Activated T-helper 9 cell treated with anti-CD3 and anti-CD28 coated beads, Interleukin-2, amount 50 U/mL, for 16 hours (primary cell): ENCODE measurements at places on chromosomes 16 and 17.

DNA sequence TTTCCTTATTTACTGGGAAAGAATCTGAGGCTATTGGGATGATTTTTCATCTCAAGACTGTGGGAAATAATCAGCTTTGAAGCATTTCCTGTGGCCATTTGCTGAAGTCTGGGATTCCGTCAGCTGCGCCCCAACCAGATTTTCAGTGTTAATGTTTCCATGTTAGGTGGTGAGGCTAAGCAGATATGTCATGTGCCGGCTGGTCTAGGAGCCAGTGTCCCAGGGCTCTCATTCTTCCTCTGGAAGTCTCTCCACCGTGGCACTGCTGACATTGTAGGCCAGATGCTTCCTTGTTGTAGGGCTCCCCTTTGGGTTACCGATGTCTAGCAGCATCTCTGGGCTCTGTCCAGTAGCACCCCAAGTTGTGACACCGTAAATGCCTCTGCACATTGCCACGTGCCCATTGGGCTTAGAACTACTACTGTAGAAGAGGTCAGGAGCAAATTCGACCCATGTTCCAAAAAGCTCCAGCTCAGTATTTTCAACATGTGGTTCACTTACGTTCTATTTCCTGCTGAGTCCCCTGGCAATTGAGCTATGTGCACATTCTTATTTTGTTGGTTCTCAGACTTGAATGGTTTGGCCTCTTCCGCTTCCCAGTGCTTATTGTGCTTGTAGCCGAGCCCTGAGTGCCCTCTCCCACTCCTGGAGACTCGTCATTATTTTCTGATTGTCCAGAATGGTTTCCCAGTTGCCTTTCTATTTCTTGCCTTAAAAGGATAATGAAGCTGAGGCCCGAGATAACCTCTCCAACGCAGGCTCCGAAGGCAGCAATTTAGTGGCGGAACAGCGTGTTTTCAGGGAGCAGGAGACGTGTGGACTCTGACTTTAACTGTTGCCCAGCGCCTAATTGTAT, 82.2 kb downstream of the SPECC1 start:
- DNase-seq = no peak

GRCh38 chr17:9974448-9975381, 69.6 kb upstream of the RCVRN start:
- no peak for DNase-seq

- no peak for DNase-seq
Observed at GRCh38 chr17:4499431-4500190, 930 bp downstream of the SPNS2 start.

- no peak for DNase-seq
Observed at GRCh38 chr17:76411247-76411646, 26.8 kb downstream of the SPHK1 start.

GRCh38 chr17:44557651-44558285, 484 bp downstream of the FZD2 start:
- DNase-seq = no peak

DNA sequence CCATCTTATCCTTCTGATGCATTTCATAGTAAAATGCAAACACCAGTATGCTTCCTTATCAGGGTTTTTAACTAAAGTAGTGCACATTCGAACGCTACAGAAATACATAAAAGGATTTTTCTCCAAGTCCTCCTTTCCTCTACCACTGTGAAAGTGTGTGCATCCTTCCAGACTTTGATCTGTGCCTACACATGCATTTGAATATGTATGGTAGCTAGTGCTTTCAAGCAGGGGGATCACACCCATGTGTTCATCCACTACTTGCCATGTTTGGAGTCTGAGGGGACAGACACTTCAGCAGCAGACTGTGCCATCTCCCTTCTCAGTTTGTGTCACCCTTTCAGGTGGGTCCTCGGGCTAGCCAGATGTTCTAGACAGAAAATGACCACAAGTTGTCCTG, 14.9 kb downstream of the LDHD start:
- no peak for DNase-seq

- DNase-seq = no peak
Observed at GRCh38 chr17:5138616-5139457, 23.0 kb downstream of the USP6 start.

GRCh38 chr16:69396187-69397061, 10.6 kb upstream of the TERF2 start:
- peak; percentile 31 for DNase-seq

DNA sequence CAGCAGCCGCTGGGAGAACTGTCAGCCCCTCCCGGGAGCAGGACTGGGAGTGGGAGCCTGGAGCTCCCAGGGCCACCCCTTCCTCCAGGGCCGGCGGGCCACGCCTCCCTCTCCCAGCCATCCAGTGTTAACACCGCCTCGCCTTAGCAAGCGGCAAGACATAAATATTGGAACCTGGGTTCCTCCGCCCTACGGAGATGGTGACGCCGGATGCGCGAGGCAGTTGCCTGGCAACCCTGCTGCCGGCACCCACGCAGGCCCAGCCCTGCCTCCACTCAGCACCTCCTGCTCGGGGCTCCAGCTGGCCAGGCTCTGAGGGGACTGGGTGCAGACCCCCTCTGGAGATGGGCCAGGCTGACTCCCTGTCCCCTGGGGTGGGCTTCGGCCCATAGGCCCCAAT, 27.4 kb upstream of the CACNA1H start:
- no peak for DNase-seq

DNA sequence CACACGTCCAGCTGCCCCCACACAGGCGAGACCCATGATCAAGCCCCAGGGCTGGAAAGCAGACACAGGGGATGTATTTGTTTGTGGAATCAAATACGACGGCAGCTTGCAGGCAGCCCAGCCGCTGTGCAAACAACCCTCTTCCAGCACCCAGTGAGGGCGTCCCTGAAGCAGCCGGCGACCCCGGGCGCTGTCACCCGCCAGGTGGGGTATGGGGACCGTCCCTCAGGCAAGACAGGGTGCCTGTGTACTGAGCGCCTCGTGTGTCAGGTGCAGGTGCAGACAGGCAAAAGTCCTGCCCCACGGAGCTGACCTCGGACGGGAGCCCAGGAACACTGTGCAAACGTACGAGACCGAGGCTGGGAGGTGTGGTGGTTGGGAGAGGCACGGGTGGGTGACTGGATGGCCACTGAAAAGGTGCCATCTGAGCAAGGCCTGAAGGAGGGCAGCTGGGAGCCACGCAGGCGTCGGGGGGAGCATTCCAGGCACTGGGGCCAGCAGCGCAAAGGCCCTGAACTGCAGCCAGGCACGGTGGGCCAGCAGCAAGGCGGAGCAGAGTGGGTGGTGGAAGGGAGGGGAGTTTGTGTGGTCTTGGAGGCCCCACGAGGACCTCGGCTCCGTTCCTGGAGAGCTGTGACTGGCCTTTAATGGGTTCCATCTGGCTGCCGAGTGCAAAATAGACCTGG, 48.5 kb downstream of the CBFA2T3 start:
- no peak for DNase-seq

DNA sequence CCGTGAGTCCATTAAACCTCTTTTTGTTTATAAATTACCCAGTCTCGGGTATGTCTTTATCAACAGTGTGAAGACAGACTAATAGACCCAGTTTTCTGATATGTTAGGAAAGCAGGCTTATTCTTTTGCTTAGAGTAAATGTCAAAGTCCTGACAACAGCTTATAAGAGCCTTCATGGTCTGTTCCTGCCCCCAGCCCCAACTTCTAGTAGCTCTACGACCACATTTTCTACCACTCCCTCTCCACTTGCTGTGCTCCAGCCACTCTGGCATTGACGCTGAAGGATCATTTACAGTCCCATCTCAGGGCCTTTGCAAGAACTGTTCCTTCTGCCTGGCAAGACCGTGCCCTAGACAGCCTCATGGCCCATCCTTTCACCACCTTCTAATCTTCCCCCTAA, 104.6 kb upstream of the GPR139 start:
- DNase-seq = no peak

DNA sequence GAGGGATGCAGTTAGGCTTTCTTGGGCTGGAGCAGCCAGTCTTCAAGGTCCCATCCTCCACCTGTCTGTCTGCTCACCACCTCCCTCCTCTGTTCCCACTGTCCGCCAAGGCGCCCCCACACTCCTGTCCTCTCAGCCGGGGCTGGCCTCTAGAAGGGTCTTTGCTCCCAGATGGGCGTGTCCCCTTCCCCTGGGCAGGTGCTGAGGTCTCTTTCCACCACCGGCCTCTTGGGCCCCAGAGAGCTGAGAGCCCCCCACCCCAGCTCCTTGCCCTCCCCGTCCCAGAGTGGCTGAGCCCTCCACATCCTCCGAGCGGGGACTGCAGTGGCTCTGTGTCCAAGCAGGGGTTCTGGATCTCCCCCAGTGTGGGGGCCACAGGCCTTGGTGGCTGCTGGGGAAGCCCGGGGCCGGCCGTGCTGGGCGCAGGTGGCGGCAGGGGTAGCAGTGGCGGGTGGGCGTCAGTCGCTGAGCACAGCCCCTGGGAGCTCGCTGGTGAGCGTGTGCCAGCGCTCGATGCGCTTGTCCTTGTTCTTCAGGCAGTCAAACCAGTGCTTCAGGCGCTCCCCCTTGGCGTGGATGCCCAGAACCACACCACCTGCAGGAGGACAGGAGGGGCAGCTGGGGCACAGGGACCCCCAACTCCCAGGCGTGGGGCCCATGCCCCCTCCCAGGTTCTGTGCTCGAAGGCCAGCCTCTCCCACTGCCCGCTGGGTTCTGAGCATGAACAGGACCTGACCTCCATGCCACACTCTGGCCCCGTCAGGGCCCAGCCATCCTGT, 9.8 kb downstream of the SCGB1C2 start:
- no peak for DNase-seq

DNA sequence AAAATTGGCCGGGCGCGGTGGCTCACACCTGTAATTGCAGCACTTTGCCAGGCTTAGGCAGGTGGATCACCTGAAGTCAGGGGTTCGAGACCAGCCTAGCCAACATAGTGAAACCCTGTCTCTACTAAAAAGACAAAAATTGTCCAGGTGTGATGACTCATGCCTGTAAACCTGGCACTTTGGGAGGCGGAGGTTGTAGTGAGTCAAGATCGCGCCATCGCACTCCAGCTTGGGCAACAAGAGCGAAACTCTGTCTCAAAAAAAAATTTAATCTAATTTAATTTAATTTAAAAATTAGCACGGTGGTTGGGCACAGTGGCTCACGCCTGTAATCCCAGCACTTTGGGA, 1.6 kb upstream of the HBQ1 start:
- DNase-seq = no peak

- DNase-seq = no peak
Observed at GRCh38 chr17:45296003-45296832, 20.6 kb downstream of the MAP3K14 start.
